Stimulated activated CD4-positive, alpha-beta T cell treated with anti-CD3 and anti-CD28 coated beads, Interleukin-1b, Interleukin-23, amount 100 ng/mL, for 48 hours (primary cell): ENCODE measurements at places on chromosomes 12 and 14.

- DNase-seq = no peak
These were observed 83.9 kb downstream of the EP400 start for GRCh38 chr12:132033627-132034026.

- DNase-seq = no peak
These were observed 12.1 kb upstream of the SLC24A4 start for GRCh38 chr14:92310776-92311375.

DNA sequence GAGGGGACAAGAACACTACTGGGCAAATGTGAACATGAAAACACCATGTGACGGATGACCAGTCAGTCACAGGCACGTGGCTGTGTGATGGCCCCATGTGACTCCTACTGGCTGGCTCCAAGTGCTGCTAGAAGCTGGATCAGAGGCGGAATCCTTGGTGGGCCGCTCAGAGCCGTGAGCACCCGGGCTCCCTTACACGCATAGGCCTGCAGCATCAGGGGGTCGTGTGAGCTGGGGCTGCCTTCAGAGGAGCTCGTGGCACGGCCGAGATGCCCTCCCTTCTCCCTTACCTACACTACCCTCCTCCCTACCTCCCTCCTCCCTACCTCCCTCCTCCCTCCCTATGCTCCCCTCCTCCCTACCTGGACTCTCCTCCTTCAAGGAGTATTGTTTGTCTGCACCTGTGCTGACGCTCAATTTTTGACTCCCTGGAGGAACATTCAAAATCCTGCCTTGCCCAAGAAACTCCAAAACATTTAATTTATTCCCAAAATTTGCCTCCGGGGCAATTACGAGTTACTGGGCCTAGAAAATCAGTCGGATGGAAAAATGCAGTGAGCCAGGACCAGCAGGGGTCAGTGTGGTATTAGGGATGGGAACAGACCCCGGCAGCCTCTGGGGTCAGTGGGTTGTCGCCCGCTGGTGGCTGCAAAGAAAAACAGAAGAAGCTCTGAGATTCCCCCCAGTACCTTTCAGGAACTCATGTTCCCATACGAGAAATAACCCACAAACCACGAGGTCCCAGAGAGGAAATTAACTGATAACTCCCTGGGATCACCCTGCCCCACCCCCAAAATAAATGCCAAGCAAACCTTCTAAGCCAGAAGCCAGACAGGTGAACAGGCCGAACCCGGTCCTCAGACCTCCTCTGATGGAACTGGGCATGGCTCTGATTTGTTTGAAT lies 61.3 kb downstream of the C14orf132 start:
- DNase-seq = peak; percentile 55

DNA sequence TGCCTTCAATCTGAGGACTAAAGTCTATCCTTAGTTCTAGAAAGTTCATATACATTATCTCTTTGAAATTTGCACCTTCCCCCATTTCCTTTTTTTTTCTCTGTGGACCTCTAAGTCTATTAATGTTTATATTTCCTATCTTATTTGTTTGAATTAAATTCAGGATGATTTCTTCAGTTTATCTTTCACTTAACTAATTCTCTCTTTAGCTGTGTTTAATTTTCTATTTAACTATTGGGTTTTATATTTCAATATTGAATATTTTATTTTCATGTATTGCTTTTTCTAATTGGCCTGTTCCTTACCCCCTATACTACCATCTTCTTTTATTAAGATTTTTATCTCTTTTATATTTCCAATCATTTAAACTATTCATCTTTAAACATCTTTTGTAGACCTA lies 9.5 kb downstream of the PLEKHG3 start:
- no peak for DNase-seq

DNA sequence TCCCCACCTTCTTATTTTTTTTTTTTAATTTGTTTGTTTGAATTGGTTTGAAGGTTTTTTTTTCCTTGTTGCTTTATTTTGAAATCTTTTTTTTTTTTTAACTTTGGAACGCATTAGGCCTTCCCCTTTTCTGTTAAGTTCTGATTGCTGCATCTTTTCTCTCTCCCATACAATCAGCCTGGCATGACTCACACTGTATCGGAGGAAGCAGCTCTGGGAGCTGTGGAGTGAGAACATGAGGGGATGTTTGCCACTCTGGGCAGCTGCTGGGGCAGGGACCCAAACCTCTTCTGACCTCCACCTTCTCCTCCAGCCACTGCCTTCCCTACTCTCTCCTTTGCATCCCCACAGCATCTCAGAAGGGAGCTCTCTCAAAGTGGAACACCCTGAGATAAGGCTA lies 160.3 kb upstream of the FKBP4 start:
- DNase-seq = no peak

DNA sequence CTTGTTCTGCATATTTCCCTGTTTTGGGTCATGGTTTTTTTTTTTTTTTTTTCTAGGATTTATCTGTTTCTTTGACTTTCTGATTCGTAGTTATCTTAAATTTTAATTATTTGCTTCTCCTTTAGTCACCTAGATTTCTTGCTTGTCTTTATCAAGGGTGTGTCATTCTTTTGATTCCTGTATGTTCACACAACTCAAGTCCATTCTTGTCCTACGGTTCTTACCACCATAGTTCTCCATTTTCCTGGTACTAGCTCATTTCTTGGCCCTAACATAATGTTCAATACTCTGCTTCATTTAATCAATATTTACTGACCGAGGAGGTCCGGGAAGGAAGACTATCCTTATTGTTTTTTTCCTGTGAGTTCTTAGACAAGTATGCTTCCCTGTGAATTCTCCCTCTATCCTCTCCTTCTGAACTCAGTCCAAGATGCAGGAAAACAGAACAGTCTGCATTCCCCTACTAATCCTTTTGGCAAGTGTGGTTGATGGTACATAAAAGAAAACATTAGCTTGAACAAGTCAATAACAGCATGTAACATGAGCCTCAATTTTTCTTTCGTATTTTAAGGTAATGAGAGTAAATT lies 1346.4 kb upstream of the SEL1L start:
- no peak for DNase-seq

DNA sequence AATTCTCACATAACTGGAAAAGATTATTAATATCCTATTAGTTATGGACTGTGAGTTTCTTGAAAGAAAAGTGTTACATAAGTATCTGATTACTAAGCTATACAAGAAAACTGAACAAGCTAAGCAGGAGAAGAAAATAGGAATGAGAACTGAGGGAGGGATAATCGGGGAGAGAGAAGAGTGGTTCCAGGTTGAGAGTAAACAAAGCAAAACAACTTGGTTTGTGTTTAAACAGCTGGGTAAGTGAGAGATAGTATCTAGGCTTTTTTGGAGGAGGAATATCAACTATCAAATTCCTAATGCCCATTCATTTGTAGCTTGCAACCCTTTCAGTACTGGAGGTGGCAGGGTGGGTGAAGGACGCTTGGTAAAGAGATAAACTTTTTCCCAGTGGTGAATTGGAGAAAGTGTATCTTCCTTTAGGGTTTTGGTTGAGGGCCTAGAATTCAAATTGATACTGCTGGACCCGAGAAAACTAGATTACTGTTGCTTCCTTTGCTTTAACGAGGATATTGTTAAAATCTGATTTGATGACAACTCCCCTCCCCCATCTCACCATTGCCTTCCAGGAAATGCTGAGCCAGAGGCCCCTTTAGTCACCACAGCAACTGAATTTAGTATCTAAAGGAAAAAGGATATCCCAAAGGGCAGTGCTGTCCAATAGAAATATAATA lies 2.0 kb upstream of the SLC2A3 start:
- DNase-seq = peak; percentile 57

DNA sequence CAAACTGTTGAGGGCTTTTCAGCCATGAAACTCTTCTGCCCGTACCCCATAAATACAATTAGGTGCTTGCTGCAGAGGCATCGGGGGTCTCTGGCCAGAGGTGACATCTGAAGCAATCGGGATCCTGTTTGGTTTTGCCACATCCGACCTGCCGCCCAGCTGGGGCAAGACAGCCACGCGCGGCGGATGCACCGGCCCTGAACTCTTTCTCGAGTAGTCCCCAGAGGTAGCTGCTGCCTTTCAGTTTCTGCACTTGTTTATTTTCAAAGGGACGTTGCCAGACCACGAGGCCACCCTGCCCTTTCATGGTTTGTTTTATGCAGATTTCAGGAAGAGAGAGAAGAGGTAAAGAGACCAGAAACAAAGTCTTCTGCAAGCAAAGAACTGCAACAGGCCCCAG lies 10.6 kb upstream of the MLXIP start:
- DNase-seq = no peak

- DNase-seq = no peak
These were observed 343.3 kb downstream of the RAD51B start for GRCh38 chr14:68162887-68163286.

DNA sequence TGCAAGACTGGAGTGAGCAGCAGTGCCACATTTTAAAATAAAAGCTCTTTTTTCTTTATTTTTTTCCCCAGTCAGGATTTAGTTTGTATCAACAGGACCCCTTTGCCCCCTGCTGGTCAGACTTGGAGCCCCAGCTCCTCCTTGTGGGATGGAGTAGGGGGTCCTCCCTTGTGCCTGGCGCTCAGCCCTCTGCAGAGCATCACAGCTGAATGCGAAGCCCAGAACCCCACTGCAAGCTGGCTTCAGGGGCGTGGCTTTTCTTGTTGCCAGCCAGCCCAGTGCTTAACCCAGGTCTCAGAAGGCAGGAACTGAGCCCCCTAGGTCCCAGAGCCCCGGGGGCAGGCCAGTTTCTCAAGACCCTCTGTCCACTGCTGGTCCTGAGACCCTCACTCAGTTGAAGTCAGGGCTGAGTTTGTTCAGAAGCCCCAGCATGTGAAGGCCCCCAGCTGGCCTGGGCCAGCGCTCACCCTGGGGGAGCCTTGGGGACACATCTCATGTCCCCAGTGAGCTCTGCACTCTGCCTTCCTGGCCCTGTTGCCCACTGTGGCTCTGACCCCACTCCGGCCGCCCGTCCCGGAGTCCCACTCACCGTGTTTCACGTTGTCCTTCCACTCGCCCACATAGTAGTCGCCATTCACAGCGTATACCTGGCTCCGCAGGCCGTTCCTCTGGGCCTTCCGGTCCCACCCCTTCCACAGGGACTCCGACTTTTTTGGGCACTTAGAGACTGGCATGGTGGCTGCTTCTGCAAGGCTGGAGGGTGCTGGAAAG lies 519 bp downstream of the MORN3 start:
- peak; percentile 55 for DNase-seq

GRCh38 chr14:104075530-104076151 lies 9.9 kb upstream of the ASPG start:
- no peak for DNase-seq

GRCh38 chr12:29380536-29381523 lies at the start of gene ERGIC2:
Gene ERGIC2, minus strand, starts transcription at chr12:29381172. Its CDS starts 9,539 bp downstream, at chr12:29371633.
- peak; percentile 91 for DNase-seq

DNA sequence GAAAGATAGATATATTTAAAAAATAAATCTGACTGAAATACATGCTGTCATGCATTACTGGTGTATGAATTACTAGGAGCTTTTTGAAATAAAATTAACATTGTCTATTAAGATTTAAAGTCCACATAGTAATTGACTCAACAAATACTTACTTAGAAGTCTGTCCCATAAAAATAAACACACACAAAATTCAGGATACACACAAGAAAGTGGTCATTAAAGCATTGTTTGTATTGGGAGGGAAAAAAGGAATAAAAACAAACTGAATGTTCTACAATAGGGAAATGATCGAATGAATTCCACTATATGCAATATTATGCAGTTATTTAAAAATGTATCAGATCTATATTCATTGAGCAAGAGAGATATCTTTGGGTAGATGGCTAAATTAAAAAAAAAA lies 118.9 kb downstream of the SLC38A1 start:
- no peak for DNase-seq

DNA sequence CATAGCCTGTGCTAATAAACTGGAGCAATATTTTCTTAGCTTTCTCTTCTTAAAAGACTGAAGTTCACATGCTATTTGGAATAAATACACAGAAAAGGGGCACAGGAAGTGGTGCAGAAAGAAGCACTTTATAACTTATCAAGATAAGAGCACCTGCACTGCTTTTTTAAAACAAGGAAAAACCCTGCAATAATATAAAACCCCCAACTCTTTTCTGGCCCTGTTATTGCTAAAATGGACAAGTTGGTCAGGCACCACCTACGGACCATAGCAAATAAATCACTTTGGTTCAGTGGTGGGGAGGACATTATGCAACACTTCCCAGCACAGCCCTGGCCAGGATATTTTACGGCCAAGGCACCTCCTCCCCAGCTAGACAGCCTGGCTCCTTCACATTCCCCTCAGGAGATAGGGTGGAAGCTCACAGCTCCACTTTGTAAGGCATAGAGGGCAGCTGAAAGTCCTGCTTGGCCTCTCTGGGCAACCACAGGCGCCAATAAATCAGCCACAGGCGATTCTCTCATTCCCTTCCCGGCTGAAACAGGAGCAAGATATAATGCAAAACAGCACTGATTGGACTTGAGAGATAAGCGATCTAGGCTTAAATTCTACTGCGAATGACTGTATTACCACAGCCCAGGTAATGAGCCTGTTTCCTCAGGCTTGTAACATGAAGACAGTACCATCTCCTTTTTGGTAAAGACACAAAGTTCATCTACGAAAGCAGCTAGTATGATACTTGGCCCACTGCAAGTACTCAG lies 2.0 kb downstream of the ZBTB25 start:
- DNase-seq = no peak

GRCh38 chr12:127570793-127571360 lies 696.1 kb upstream of the TMEM132C start:
- no peak for DNase-seq

DNA sequence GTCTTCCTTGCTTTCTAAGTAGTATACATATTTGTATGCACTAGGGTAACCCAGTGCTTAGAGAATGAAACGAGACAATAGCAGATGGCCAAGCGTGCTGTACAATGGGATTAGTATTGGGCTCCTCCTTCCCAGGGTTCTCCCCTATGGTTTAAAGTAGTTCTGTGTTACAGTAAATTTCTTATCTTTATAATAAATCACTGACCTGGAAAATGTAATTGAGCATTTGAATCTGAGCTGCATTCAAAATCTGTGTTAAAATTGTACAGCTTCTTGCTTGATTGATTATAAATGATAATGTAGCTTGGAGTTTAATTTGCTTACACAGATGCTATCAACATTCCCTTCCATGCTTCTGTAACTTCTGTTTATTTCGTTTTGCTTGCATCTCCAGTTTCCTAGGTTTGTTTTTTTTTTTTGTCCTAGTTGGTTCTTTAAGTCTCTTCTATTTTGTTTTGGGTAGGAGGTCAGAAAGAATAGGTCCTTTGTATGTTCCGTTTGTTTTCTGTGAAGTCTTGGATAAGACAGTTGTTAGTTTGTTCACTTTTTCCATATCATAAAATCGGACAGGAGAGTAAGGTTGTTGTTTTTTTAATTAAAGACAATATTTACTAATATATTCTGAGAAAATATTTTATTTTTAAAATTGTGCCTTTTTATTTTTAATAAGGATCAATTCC lies 171.2 kb downstream of the ERC1 start:
- DNase-seq = no peak

- no peak for DNase-seq
These were observed 12.5 kb downstream of the EGLN3 start for GRCh38 chr14:33938131-33938949.
